ENCODE measurements at places on chromosomes 7 and 10.

GRCh38 chr10:23525406-23525805 is 86.5 kb downstream of the OTUD1 start:
- DNase-seq: no peak

GRCh38 chr7:108055611-108056021 is 52.7 kb upstream of the LAMB1 start:
- DNase-seq: no peak

DNA sequence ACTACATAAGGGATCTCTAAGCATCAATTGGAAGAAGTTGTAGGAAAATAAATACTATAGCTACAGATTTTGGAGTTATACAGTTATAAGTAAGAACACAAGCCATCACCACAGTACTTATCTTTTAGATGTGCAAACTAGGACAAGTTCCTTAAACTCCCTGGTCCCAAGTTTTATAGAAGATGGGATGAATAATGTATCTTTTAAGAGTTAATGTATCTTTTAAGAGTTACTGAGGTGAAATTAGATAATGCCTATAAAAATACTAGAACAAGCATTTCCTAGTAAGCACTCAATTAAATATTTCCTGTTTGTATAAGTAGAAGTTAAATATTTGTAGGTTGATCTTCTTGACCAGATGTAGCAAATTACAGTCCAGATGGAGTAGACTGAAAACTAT is 56.8 kb downstream of the SEMA3A start:
- DNase-seq: no peak

DNA sequence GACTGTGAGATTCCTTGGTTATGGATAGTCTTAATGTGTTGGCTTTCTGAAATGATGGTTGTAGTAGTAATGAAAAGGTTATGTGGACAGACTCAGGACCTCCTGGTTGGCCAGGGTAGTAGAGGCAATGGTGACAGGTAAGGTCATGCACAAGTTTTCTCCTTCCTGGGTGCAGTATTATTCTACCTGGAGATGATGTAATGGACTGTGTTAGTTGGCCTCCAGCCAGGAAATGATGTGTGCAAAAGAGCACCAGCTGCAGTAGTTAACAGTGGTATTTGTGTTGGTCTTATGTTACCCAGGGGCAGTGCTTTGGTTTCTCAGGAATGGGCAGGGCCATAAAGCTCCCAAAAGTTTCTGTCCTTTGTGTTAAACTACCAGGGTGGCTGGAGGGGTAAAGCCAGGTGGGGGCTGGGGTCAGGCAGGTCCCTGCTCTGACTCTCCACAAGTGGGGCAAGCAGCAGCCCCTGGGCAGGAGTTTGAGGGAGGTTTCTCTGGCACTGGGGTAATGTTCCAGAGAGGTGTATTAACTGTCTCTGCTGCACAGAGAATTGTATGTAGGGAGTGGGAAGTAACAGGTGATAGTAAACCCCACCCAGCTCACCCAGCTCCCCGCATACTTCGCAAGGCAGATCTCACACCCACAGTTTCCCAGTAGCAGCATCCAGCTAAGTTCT is 36.3 kb downstream of the GPR22 start:
- peak; percentile 68 for DNase-seq

Measured in stomach (tissue), 19 donors.